Natural killer cell treated with Interleukin-12 subunit alpha and Interleukin-12 subunit beta and Interleukin-15 and Interleukin-18, amount 100 ng/mL, for 72 hours (primary cell): ENCODE measurements at places on chromosomes 5 and 9. TPM values are rescaled to one million over a fixed set of nuclear protein-coding genes. Genes with fewer than 3 reads are reported as not detected.
A peak's percentile ranks its signal among the peaks of the same experiment; 100 is the strongest.

- DNase-seq, result no peak
Observed at GRCh38 chr5:120173125-120173524, 291.0 kb upstream of the PRR16 start.

DNA sequence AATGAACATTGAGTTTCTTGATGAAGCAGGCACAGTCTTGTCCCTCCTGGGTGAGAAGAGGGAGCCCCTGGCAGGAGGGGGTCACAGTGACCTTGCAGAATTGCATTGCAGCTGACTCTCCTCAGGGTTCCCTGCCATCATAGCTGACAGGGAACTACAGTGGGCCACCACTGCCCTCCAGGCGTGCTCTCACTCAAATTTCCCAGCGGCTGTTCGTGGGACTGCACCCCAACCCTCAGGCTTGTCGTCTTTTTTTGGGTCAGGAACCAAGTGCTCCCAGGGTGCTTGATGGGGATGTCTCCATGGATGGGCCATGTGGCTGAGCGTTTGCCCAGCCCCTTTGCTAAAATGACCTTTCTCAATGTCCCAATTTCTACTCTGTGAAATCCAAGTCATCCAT is 215.8 kb downstream of the MELK start:
- no peak for DNase-seq

- DNase-seq, result no peak
Observed at GRCh38 chr9:121598965-121599871, 52.2 kb upstream of the DAB2IP start.

DNA sequence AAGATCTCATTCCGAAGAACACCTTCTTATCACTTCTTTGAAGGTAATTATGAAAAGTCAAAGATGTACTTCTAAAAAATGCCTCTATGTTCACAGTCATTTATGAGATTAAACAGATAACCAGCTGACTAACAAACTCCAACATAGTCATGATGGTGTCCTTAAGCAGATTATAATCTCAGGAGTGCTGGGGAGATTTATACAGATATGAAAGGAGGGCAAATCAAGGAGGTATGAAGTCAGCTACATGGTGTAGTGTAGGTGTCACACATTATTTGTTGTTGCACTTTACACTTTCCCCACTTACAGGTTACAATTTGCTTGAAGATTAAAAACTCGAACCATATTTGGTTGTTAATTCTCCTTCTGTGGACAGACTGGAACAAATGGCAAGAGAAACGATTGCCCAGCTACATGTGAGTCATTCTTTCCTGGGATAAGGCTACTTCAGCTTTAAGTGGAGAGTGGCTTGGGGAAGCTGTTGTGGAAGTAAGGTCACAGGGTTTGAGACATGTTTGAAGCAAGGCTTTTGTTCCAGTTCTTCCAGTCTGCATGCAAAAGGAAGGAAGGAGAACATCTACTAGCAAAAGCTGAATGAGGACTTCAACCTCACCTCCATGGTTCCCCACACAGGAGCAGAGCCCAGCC is 320.1 kb downstream of the ADGRV1 start:
- DNase-seq, result no peak

DNA sequence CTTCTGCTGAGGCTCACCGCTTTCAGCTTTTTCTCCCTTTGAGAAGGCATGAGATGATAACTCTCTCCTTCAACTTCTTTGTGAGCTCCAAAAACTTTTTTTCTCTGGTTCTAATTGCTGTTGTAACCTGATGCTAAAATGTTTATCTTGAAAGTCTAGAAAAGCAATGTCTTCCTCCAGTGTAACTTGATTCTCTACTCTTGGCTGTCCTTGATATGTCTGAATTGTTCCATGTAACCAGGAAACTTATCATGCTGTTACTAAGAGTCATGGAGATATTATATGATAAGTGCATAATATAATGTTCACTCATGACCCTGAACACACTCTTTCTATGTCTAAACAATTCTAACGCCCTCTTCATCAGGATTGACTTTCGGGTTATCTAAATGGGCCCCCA is 128.0 kb upstream of the ABCA1 start:
- DNase-seq, result no peak

GRCh38 chr9:5389109-5389732 is 48.5 kb downstream of the PLGRKT start:
- DNase-seq, result peak; percentile 65

DNA sequence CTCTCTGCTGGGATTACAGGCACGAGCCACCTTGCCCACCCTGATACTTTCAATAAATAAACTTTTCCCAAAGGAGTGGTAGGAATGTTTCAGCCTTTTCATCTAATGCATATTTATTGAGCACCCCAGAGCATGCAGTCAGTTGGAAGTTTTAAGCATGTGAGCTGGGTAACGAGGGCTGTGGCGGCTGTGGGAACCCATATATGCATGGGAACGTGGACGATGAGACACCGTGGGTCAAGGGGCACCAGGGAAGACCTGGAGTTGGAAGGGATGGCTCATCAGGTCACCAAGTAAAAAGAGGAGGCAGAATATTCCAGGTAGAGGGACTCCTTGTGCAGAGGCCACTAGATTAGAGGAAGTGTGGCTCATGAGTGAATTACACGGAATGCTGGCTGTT is 64.7 kb downstream of the ANKRD33B start:
- DNase-seq, result no peak

GRCh38 chr5:54520940-54521339 is 3.4 kb downstream of the SNX18 start:
- no peak for DNase-seq

DNA sequence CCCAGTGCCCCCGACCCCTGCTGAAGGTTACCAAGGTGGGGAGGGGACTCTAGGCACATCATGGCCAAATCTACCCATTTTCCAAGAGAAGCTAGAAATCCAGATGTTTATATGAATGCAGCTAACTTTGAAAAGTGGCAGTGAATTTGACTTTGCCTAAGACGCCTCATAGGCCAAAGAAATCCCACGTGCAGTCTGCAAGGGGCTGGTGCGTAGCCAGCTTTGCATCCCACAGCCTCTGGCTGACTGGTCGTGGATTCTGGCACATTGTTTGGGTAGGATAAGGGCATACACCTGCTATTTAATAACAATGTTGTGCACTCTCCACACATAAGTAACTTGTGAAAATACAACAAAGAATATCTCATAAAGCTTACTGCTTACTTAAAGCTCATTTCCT is 3.5 kb upstream of the GADD45G start:
- no peak for DNase-seq

DNA sequence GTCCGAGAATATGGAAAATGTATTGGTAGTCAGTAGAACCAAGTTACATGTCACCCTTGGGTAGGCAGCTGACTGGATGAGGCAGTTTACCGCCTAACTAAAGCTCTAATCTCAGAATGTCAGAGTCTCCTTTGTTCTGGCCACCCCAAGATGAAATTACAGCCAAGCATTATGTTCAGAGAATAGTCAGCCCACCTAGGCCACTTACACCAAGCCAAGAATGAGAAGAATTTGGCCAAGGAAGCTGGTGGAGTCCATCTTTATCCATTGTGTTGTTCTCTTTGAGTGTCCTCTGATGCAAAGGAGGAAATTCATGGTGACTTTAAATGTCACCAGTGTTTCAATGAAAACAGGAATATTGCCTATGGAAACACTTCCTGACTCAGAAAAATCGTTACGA is 275.1 kb upstream of the MAP3K1 start:
- DNase-seq, result no peak

- DNase-seq, result no peak
Observed at GRCh38 chr9:81787747-81788632, 98.6 kb upstream of the TLE1 start.

The HMMR gene
- 44.3 TPM for total RNA-seq

The KIF24 gene
- 8.7 TPM for total RNA-seq

The PRUNE2 gene
- 0.57 TPM for total RNA-seq

The MORN5 gene
- not detected for total RNA-seq

The C9orf153 gene
- 0.43 TPM for total RNA-seq

The GRXCR2 gene
- total RNA-seq, result not detected
